ENCODE measurements at places on chromosomes 13 and 19.

- DNase-seq, result no peak
These were observed 53.2 kb upstream of the TEX29 start for GRCh38 chr13:111267205-111267604.

DNA sequence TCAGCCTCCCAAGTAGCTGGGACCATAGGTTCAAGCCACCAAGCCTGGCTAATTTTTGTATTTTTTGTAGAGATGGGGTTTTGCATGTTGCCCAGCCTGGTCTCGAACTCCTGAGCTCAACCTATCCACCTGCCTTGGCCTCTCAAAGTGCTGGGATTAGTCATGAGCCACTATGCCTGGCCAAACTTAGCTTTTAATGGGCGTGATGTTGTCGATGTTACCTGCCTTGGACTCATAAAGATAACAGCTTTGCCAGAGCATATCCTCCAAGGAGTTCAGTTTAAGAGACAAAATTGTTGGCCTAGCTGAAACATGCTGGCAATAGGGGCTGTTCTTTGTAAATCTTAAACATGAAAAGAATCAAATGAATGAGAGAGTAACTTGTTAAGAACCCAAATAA, 13.1 kb downstream of the POLR1D start:
- no peak for DNase-seq

DNA sequence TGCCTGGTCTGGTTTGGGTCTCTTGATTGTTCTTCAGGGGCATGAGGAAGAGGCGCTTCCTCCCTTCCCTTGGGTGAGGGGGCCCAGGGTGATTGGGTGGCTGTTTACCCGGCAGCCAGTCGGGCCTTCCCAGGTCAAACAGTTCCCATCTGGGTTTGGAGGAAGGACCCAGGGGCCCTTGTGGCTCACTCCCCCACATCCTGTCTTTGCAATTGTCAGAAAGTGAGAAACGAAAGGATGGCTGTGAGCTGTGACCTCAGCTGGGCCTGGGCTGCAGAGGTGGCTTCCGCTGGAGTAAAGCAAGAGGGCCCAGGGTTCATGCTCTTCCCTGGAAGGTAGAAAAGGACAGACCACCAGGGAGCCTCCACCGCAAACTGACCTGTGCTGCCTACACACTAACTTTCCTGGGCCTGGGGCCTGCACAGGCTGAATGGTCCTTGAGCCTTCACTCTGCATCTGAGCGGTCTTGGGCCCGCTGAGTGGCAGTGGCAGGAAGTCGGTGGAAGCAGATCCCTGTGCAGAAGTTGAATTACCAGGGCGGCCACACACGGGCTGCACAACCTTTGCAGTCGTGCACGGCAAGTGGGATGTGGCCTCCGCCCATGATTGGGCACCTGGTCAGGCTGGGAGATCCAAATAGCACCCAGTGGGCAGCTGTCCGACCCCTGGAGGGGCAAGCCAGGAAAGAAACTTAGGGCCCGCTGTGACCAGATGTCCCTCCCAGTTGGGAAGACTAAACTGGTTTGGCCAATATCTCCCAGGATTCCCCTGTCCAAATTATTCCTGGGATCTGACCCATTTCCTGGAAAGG, 5.3 kb upstream of the CD79A start:
- peak; percentile 52 for DNase-seq

DNA sequence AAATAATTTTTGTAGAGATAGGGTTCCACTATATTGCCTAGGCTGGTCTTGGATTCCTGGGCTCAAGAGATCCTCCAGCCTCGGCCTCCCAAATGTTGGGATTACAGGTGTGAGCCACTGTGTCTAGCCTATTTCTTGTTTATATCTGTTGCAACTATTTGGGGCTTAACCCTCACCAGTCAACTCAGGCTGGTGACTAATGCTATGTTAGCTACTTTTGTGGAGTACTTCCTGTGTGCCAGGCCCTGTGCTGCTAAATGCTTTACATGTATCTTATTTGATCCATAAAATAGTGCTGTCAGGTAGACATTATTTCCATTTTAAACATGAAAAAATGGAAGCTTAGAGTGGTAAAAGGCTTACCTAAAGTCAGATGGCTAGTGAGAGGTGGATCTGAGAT, 13.8 kb downstream of the CEACAM1 start:
- no peak for DNase-seq

- DNase-seq, result no peak
These were observed 2.0 kb upstream of the ELL start for GRCh38 chr19:18523841-18524240.
